ENCODE measurements at places on chromosomes 5 and 9.

GRCh38 chr9:90891308-90892040 is 89.9 kb downstream of the SYK start:
- no peak for DNase-seq

DNA sequence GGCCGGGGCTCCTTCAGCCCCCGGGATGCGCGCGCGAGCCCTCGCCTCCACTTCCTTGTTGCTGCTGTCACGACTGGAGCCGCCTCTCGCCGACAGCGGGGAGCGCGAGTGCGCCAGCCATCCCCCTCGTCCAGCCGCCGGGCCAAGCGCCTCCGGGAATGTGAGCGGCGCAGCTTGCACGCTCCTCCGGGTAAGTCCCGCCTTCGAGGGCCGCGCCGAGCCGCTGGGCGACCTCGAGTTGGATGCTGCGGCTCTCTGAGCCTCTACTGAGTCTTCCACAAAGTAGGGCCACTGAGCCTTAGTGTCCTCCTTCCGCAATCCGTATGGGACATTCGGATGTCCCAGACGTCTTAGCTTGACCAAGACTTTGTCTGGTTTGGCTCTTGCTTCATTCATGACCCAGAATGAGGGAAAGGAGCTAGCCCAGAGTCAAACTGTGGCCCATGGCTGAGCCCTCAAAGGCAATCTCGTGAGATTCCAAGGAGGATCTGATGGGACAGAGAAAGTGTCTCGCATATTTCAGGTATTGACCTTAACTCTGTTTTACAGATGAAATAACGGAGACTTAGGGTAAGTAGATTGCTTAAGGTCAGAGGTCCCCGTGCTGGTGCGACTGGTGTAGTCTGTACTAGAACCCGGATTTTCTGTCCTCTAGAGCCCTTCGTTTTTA is 586 bp downstream of the HMGXB3 start:
- DNase-seq = no peak

GRCh38 chr9:4932681-4933080 is 52.4 kb upstream of the JAK2 start:
- no peak for DNase-seq

DNA sequence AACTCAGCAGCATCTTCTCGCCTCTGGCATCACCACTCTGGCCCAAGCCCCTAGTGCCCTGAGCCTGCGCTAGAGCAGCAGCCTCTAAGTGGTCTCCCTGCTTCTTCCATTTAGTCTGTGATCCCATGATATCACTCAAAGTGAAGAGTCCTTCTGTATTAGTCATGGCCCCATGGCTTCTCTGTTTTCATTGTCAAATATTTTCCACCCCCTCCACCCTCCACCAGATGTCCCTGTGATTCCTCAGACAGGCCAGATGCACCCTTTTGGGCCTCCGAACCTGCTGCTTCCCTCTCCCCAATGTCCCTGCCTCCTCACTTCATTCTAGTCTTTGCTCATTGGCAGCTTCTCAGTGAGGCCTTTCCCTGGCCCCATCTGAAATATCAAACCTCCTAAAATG is 299.2 kb downstream of the SPOCK1 start:
- DNase-seq = no peak

Measured in caudate nucleus (tissue), 63 donors.